ENCODE measurements at places on chromosomes 13 and 19. TPM values are rescaled to one million over a fixed set of nuclear protein-coding genes. Genes with fewer than 3 reads are reported as not detected.

Gene LYPD3
- 0.27 TPM for total RNA-seq

Gene CACNG7
- total RNA-seq, result not detected

Gene GRK1
- total RNA-seq, result not detected

Gene RPL28
- total RNA-seq, result 738 TPM

Gene CEACAM21
- not detected for total RNA-seq

DNA sequence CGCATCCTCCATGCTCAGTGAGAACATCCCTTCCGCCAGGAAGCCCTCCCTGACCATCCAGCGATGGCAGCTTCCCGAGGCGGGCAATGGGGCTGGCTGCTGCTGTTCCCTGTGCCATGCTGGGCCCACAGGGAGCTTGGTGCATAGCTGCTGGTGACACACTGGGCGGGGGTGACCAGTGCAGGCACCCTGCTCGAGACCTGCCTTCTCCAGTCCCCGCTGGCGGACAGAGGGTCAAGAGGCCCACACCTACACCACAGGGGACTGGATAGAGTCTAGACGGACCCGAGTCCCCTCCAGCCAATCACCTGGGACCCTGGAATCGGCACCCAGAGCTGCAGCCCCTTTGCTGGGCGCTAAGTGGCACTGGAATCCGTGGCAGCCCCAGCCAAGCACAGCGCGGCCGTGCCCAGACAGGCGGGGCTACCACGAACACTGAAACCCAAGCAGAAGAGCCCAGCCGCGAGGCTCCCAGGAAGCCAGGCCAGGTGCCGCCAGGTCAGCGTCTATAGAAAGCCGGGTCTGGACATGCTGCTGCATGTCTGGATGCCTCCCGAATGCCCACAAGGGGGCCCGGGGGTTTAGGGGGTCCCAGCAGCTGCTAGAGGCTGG is 9.0 kb upstream of the TBXA2R start:
- no peak for DNase-seq

DNA sequence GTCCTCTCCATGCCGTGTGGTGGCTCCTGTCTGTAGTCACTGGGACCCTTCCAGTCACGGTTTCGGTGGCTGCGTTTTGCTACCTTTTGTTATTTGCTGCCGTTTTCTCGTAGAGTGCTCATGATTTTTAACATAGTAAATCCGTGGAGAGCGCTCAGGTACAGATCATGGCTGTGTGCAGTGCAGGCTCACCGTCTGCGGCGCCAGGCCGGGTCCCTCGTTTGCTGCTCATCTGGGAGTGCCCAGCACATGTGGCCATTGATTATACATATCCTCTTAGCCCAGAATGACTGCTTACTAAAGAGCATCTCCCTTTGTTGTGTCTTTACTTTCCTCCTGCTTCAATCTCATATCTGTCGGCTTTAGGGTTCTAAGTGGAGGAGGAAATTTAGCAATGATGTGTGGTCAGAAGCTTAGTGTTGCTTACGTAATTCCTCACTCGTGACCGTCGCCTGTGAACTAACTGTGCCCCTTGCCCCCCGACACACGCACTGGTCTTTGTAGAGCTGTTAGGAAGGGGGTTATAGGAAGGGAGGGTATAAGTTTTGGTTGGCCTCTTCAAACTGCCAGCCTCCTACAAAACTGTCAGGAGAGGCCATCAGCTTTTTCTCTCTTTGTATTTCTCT is 31.8 kb downstream of the TFDP1 start:
- no peak for DNase-seq

DNA sequence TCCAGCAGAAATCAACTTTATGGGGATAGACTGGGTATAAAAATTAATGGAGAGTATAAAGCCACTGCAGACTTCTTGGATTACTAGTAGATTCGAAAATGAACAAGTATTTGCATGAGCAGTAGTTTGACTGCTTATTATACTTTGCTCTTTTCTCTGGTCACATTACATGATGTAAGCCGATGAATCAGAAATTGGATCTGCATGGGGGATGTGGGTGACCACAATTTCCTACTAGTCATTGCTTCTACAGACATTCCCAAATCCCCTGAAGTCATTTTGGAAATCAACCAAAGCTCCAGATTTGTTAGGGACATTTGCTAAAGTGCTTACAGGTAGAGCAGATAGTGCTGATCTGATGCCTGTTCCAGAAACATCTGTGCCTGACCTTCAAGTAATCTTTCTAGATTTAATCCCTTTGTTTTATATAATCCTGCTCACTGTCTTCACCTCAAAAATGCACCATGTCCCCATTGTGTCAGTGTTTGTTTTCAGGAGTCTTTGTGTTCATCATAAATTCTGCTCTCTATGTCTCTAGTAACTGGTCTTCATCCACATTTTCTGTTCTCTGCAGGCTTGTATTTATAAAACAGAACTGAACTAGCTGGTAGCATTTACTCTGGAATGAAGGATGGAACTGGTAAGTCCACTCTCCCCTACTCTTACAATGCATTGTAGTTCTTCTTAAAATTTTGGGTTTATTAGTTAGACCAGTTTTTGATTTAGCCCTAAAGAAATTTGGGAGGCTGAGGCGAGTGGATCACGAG is 201.5 kb upstream of the CSNK1A1L start:
- peak; percentile 96 for DNase-seq

DNA sequence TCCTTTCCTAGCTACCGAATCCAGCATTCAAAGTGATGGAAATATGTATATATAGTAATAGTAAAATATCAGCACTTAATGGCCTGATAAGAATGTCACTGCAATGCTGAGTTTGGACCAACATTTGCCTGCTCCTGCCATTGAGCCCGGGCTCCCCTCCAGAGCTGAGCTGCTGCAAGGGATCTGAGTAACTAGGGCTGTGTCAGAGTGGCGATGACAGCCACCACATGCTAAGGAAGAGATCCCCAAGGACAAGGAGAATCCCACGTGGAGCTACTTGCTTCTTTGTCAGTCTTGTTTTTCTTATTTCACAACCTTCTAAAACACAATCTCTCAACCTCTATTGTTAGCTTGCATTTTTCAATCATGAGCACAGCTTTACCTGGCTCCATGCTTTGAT is 19.5 kb upstream of the ALOX5AP start:
- no peak for DNase-seq

GRCh38 chr13:29621051-29621800 is 25.7 kb upstream of the SLC7A1 start:
- peak; percentile 67 for DNase-seq

DNA sequence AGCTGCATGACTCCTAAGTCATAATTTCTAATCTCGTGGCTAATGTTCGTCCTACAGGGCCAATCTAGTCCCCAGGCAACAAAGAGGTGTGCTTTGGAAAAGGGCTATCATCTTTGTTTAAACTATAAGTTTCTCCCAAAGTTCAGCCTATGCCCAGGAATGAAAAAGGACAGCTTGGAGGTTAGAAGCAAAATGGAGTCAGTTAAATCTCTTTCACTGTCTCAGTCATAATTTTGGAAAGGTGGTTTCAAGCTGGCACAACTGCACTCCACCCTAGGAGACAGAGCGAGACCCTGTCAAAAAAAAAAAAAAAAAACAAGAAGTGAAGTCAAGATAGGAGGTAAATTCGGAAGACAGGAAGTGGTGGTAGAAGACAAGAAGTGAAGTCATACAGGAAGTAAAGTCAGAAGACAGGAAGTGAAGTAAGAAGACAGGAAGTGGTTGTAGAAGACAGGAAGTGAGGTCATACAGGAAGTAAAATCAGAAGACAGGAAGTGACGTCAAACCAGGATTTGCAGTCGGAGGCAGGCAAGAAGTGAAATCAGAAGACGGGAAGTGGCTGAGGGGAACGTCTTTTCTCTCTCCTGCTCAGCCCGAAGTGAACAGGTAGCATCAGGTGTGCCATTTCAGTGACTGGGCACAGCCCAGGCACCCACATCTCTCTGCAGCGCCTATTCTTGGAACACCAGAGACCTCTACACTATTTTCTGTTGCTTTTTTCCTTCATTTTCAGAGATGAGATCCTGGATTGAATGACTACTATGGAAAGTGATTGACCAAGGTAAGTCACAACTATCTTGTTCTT is 32.2 kb downstream of the GP6 start:
- DNase-seq, result peak; percentile 57

DNA sequence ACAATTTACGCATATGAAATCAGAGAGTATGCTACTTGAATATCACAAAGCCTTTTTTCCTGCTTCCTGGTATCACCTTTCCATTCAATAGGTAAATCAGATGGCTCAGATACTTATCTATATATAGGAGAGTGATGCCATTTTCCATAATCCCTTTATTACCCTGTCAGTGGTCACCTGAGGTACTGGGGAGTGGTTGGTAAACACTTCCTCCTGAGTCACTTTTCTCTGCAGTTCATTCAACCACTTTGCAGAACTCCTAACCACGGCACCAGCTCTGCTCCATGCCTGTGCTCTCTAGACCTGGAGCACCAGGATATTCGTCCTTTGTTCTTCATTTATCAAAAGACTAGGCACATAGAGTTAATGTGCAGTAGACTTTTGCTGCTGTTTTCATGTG is 748.5 kb upstream of the KLHL1 start:
- no peak for DNase-seq

DNA sequence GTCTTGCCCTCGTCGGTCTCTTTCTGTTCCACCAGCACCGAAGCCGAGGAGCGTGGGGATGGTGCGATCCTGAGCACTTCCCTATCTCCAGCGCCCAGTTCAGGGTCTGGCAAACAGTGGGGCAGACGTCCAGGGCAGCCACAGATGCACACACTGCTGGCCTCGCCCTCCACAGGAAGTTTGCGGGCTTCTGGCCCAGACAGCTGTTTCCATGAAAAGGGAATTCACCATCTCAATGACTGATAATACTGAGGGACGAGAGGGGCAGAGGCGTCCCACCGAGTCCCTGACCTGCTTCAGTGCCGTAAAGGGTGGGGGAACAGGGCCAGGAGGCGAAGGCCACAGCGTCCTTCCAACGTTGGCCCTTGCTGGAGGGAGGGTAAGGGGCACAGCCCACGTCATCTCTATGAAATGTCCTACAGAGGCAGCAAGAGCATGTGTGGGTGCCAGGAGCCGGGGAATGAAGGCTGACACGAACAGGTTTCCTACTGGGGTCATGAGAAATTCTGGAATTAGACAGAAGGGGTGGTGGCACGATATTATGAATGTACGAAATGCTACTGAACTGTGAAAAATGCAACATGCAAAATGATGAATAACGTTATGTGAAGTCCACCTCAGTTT is 19.5 kb downstream of the SHC2 start:
- no peak for DNase-seq

DNA sequence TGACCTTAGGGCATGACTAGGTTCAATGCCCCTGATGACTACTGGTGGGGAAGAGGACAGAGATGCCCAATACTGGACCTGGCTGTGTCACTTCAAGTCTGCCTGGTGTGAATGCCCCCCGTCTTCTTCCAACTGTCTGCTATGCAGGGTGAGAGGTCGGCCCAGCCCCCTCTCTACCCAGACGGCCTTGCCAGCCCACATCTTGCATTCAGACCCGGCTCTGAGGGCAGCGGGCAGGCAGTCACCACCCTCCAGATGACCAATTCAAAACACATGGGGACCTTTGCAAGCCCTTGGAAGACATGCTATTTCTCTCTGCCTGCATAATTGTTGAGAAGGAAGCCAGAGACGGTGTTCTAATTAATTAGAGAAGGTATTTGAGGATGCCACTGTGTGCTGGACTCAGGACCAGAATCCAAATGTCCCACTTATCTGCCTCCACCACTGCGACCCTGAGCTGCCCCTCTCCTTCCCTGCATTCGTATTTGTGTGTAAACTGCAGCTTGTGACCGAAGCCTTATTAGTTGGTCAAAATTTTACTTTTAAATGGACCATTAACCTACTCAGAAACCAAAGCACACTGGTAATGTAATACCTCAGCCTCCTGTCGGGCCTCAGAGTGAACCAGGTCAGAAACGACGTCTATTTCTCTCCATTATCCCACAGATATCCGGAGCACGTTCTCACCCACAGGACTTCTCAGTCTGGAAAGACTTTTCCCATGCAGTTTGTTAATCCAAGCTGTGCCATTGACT is 407.0 kb downstream of the ZNF536 start:
- DNase-seq, result no peak

GRCh38 chr13:109428146-109428545 is 358.2 kb downstream of the IRS2 start:
- DNase-seq, result no peak

GRCh38 chr13:78609464-78610205 is 6.3 kb upstream of the POU4F1 start:
- DNase-seq, result peak; percentile 37

DNA sequence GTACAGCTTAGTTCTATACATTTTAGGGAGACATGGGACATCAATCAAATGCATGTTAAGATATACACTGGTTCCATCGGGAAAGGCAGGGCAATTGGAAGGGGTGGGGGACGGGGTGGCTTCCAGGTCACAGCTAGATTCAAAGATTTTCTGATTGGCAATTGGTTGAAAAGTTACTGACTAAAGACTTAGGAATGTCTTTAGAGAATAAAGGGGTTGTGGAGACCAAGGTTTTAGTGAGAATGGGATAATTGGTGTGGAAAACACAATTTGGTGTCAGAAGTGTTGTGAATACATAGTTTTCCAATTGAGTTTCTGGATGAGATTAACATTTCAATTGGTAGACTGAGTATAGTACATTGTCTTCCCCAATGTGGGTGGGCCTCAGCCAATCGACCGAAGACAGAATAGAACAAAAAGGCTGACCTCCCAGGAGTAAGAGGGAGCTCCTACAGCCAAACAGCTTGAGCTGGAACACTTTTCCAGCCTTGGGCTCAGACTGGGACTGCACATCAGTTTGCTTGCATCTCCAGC is 988 bp upstream of the CCDC169 start:
- DNase-seq, result peak; percentile 38

DNA sequence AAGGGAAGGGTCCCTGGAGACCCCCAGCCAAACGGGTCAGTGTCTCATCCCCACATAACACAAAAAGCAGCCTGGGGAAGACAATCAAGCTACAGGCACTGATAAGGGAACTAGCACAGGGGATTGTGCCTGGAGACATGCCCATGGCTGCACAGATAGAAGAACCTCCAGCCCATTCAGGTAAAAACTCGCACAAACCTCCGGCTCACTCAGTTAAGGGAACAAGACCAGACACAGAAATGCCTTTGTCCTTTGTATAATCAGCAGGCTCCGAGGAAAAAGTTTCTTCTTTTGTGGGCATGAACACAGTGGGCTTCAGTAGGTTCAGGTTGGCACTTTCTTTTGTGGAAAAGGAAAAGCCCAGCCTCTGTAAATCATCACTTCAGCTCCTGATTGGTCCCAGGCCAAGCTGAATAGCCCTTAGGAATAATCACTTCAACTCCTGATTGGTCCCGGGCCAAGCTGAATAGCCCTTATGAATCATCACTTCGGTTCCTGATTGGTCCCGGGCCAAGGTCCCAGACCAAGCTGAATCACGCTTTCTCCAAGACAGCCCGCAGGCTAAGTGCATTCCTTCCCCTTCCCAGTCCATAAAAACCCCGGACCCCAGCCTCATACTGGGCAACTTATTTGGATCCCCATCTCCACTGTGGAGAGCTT is 5.0 kb upstream of the ZNF230 start:
- peak; percentile 47 for DNase-seq

- no peak for DNase-seq
These were observed 389.9 kb downstream of the RFC3 start for GRCh38 chr13:34207872-34208271.

- DNase-seq, result no peak
These were observed 49.3 kb downstream of the DLEU7 start for GRCh38 chr13:50794226-50794625.

DNA sequence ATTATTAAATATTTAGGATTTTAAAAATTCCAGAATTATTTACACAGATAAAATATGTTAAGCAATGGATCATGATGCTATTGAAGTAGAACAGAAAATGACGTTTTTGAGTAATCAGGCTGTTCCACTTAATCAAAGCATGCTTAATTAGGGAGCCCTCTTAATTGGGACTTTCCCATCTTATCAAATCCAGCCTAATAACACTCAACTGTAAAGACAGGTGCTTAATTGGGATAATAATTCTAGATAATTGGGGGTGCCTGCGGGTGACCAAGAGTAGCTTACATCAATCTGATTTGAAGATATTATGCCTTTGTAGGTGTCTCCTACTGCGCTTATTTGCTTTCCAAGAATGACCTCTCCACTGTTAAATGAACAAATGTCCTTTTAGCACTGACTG is 742.2 kb upstream of the SLITRK6 start:
- no peak for DNase-seq

Measured in M059J (cell line).